Foreskin fibroblast (primary cell): ENCODE measurements at places on chromosomes 7 and 10.

DNA sequence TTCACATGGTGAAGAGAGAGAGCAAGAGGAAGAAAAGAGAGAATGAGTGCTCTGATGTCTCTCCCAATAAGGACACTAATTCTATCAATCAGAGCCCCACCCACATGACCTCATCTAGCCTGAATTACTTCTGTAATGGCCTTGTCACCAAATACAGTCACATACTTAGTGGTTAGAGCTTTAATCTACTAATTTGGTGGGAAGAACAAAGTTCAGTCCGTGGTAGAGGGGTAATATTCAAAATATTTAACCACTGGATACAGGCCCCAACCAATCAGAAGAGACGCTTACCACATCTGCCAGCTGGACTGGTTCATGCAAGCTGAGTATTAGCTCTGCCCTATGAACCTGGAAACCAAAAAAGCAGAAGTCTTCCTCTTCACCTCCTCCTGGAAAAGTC is 336.3 kb upstream of the NFE2L3 start:
- DNase-seq: no peak

GRCh38 chr10:114839901-114840300 is 18.3 kb downstream of the FHIP2A start:
- no peak for DNase-seq

DNA sequence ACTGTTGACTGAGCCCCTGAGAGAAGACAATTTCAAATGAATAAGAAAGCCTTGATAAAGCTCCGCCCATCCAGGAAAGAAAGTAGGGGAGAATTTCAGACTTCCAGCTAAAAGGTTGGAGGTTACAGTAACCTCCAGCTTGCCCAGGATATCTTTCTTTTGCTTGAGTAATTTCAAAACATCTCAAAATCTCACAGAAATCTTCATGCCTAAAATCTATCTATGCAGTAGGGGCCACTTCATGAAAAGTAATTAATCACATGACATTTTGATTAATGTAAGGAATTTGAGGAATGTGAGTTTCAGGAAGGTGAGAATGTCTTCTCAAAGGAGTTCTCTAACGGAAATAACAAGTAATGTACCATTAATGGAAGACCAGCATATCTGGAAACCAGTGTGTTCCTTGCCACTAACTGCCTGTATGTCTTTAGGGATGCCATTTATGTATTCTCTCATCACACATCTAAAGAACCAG is 24.2 kb downstream of the TRIL start:
- no peak for DNase-seq

DNA sequence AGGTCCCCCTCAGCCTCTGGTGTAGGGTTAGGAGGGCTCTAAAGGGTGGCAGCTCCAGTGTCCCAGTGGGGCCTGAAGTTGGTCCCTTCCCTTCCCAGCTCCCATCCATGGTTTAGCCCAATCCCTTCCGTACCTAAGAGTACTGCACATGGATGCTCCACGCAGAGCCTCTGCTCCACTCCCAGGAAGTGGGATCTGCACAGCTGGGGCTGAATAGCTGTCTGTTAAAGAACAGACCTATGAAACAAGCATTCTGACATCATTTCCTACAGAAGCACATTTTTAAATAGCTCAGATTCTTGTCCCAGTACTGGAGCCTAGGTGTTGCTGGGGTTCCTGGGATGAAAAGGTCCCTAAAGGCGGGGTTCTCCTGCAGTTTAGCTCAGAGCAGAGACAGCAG is 135.9 kb downstream of the ZMYND11 start:
- DNase-seq: no peak

DNA sequence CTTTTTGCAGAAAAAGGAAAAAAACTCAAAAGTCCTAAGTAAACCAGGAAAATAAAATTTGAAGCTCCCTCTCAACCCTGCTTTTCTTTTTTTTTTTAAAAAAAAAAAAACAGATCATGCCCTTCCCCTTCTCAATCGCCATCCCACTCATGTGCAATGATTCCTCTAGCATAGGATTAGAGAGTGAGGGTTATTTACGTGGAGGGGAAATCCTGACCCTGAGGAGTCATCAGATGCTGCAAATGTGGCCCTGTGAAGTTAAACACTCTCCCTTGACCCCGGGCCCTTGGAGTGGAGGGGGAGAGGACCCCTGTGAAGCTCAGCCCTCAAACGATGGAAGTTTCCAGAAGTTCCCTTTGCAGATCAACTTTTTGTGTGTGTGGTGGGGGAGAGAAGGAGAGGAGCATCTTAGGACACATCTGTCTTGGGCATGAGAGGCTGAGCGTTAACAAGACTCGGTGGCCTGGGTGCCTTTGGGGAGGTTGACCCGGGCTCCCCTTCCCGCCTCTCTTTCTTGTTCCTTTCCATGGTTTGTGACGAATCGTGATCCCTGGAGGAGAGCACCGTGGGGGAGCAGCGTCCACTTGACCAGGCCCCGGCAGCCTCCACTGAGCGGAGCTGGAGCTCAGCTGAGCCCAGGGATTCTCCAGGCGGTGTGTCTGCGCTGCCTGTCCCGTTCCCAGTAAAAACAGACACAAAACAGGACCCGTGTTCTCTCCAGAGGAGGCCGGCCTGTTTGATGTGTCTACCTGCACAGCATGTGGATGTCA is 1.5 kb upstream of the SHH start:
- no peak for DNase-seq

DNA sequence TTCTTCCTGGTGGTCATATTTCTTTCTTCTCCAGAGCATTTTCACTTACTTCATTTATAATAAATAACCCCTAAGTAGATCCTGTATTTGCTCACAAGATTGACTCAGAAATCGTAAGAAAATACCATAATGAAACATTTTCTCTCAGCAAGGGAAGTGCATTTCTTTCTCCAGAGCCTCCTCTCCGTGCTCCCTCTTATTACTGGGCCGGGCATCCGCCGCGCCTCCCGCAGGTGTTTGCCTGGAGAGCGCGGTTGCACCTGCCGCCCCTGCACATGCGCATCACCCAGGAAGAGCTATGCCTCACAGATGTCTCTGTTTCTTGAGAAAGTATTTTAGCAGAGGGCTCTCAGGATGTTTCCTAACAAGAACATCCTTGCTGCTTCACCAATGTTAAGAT is 509.2 kb downstream of the TCERG1L start:
- no peak for DNase-seq

GRCh38 chr7:128163473-128163872 is 77.6 kb upstream of the LEP start:
- DNase-seq: no peak

- no peak for DNase-seq
These were observed 240.8 kb downstream of the KIF20B start for GRCh38 chr10:89942217-89942616.

DNA sequence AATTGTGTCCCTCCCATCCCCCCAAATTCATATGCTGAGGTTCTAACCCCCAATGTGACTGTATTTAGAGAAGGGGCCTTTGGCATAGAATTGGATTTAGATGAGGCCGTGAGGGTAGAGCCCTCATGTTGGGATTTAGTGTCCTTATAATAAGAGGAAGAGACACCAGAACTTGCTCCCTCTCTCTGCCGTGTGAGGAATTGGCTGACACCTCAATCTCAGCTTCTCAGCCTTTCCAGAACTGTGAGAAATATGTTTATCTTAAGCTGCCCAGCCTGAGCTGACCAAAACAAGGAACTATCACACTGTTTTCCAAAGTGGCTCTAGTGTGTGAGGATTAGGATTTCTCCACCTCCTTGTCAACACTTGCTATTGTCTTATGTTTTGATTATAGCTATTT is 400.0 kb upstream of the FZD8 start:
- DNase-seq: no peak

DNA sequence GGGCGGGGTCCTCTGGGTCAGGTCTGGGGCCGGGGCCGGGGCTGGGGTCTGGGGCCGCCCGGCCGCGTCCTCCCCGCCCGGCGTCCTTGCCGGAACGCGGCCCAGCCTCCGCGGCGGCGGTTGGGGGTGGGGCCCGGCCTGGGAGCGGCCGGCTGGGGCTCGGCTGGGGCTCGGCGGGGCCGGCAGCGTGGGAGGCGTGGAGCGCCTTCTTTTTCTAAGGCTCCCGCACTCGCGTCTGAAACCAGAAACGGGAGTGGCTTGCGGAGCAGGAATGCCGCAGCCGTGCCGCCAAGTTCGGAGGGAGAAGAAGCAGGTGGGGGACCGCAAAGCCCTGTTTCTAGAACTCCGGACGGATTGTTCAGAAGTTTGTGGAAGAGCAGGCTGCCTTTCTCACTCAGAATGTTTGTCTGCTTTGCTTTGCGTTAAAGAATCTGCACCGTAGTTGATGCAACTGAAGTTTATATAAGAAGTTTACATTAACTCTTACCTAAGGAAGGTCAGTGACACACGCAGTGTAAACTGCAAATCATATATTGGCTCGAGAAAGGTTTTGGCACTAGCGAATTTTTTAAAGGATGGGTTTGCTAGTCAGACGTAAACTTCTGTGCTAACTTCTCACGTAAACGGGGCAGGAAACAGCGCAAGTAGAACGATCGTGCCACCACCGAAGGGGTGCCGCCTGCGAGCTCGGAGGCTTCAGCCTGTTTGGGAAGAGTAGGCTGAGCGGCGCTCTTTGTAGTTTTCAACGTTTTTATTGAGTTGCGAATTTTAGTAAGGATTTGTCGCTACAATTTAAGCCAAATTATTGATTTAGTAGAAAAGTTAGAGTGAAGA is 729 bp downstream of the DNAJB6 start:
- DNase-seq: peak; percentile 51

GRCh38 chr7:152588350-152588749 is 87.6 kb downstream of the XRCC2 start:
- DNase-seq: no peak

DNA sequence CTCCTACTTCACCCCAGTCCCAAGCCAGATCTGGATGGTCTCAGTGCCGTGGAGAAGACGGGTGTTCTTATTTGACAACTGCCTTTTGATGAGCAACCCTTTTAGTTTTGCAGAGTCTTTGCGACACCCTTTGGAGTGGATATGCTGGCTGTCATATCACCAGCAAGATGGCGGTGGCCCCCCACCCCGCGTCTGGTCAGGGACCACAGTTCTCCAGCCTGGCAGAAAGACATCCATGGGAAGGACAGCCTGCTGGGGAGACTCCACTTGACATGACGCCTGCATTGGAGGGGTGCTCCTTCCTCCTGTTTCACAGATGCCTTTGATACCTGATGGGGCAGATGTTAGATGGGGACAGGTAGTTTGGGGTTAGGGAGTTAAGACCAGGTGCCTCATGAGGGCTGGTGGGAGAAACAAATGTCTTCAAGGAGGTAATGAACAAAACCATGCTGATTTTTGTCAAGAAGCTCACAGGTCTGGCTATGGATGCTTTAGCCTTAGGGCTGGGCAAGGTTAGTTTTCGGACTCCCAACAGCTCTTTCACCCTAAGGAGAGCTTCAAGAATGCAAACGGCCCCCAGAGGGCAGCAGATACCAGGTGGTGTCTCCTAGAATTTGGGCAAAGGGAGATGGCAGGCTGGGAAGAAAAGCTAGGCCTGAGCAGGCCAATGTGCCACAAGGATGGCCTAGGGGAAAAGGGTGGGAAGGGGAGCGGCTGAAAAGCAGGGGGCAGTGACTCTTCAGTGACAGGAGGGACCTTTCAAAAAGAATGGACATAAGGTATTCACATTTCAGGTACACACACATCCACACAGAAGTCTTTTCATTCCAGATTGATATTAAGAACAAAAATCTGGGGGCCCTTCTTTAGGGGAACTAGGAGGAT is 95.2 kb downstream of the CLEC2L start:
- DNase-seq: peak; percentile 59

DNA sequence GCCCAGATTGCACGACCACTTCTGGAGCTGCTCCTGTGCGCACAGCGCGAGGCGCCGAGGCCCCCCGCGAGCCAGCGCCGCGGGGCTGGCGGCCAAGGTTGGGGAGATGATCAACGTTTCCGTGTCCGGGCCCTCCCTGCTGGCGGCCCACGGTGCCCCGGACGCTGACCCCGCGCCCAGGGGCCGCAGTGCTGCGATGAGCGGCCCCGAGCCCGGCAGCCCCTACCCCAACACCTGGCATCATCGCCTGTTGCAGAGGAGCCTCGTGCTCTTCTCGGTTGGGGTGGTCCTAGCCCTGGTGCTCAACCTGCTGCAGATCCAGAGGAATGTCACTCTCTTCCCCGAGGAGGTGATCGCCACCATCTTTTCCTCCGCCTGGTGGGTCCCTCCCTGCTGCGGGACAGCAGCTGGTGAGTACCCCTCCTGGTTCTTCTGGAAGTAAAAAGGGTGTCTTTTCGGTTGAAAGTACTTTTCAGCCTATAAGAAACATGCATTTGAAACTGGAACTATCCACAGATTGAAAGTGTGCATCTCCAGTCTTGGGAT is 683 bp downstream of the INSIG1 start:
- DNase-seq: peak; percentile 46

DNA sequence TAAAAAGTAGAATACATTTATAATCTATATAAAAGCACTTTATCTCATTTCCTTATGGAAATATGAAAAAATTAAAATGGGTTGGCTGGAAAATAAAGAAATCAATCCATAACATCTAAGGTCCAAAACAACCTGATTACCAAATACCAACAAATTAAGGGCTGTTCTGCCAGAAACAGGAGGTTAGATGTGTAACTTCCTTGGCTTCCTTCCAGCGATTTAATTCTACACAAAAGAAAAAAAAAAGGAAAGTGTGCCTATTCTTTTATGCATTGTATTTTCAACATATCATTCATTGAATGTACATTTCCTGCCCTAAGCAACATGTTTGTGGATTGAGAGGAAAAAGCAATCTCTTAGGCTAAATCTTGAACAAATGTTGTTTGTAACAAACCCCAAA is 36.2 kb upstream of the USP6NL start:
- DNase-seq: peak; percentile 12

- no peak for DNase-seq
These were observed 33.8 kb downstream of the GNG11 start for GRCh38 chr7:93955304-93955703.

DNA sequence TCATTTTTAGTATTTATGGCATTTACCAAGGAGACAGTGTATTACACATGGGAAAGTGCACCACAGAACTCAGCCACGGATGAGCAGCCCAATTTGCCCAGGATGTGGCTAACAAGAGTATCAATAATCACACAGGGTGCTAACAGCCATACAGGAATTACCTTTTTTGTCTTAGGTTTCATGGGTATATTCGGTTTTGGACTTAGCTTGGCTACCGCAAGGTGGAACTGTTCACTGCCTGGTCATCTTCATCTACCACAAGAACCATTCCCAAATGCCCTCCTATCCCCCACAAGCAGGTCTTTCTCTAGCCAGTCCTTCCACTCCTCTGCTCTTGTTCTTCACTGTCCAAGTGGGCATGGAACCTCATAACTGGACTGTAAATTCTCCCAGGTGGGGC is 6.0 kb downstream of the PDLIM1 start:
- no peak for DNase-seq
